ENCODE measurements at places on chromosomes 16 and 17.

DNA sequence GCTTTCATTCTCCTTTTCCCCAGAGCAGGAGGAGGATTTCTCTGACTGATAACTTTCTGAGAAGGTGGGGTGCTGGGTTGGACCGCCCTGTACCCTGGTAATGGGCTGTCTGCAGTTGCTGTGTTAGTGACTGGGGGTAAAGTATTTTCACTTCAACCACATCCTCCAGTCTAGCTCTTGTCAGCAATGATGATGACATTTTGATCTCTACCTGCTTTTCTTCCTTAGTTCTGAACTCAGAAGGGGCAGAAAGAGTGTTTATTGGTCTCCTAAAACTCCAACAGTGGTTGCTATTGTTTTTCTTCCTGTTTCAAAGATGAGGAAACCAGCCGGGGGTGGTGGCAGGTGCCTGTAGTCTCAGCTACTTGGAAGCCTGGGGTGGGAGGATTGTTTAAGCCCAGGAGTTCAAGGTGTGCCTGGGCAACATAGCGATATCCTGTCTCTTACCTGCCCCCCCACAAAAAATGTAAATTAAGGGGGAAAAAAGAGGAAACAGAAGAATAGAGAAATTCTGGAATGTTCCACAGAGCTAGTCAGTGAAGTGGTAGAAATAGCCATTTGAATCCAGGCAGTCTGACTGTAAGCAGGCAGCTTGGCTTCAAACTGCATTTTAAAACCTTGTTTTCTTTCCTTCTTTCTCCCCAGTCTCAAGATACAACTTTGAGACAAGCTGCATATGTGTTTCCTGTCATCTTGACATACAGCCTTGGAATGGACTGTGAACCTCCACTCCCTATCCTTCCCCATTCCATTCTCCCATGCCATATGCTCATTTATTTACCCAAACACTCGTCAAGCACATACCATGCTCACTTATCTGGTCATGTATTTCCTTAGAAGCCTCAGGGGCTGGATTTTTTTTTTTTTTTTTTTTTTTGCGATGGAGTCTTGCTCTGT, 3.3 kb upstream of the N4BP1 start:
- DNase-seq: peak; percentile 92

DNA sequence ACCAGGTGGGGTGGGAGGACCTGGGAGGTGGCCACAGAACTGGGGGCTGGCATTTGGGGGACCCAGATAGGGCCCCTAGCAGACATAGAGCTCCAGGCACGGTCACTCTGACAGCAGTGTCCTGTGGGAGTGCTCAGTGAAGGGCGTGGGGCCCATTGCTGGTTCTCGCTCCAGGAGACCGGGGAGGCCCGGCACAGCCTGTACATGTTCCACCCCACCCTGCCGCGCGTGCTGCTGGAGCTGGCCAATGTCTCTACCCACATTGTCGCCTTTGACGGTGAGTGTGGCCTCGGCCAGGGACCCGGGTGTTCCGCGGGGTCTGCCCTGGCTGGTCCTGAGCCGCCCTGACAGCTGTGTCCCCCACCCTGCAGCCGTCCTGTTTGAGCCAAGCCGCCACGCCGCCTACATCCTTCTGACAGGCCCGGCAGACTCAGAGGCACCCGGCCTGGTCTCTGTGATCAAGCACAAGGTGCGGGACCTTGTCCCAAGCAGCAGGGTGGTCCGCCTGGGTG, 11.2 kb downstream of the RGS11 start:
- no peak for DNase-seq

DNA sequence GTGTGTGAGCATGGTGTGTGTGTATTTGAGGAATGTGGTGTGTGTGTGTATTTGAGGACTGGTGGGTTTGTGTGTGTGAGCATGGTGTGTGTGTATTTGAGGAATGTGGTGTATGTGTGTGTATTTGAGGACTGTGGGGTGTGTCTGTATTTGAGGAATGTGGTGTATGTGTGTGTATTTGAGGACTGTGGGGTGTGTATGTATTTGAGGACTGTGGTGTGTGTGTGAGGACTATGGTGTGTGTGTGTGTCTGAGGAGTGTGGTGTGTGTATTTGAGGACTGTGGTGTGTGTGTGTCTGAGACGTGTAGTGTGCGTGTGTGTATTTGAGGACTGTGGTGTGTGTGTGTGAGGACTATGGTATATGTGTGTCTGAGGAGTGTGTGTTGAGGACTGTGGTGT, 18.0 kb upstream of the CACNG1 start:
- DNase-seq: no peak

DNA sequence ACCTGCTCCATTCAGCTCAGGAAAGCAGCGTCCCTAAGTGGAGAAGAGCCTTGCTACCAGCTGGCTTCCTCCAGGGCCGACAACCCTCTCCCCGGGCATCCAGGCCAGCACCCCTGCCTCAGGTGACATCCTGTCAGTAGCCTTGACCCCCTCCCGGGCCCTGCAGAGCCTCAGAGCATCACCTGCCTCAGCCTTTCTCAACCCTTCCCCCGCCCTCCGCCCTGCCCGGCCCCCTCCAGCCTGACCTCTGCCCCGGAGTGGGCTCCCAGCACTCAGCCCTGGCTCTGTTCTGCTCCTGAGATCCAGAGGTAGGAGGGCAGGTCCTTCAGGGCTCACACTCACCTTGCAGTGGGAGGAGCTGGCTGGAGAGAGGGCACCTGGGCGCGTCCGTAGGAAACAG, 73.8 kb upstream of the METRNL start:
- DNase-seq: no peak

GRCh38 chr16:79391395-79391794, 209.1 kb downstream of the MAF start:
- no peak for DNase-seq

- no peak for DNase-seq
Measured at GRCh38 chr16:30185683-30186421, 2.5 kb downstream of the CORO1A start.

DNA sequence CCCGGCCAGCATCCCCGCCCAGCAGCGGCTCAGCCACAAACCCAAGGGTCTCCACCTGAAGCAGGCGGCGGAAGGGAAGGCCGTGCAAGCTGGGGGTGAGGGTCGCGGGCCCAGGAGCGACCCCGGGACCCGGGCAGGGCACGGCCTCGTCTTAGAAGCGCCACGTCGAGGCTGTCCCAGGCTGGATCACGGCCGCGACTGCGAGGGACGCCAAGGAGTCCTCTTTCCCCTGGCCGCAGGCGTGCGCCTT, 538 bp upstream of the CCNF start:
- DNase-seq: no peak

DNA sequence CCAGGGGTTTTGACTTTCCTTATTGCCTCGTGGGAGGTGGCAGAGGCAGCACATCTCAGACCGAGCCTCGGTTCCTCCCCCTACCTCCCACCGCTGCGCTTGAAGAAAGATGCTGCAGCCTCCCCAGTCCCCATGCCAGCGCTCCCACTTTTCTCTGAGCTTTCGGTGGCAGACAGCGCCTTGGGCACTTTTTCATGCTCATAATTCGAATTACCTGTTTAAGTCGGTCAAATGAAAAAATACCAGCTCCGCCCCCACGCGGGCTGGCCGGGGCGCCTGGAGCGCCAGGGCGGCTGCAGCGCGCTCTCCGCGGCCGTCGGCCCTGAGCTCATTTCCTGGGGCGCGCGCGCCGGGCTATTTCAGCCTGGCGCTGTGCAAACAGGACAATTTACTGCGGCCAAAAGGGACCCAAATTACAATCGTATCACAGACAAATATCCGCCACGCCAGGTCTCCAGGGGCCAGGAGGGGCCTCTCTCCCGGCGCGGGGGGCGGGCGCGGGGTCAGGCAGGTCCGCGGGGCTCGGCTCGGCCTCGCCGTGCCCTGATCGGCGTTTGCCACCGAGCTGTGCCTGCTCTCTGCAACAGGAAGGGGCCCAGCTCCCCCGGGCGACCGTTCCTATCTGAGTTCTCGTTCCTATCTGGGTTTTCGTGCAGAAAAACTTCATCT, 45.0 kb downstream of the SOST start:
- DNase-seq: peak; percentile 47

DNA sequence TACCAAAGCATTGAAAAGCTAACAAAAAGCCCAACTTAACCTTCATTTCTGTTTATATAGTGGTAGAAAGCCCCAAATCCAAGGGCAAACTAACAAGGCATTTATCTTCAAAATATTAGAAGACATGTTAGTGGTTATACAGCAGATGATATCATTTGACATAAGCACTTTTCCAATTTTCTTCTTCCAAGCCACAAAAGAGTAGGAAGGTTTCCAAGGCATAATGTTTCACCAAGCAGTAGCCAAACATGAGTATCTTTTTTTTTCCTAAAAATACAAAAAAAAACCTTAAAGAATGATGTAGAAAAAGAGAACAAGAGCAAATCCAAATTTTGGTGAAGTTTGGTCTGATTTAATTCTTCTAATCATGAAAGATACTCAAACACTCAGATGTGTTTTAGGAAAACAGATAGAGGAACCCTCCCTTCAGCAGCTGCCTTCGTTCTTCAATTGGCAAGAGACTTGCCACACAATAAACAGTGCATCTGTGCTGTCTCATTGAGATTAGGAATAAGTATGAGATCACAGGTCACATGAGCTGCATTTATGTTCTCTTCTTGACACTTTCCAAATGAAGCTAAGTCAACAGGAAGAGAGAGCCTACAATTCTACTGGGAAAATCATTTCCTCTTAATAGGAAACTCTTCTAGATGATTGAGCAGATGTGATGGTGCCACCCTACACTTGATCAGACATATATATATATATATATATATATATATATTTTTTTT, 106.7 kb downstream of the TTC19 start:
- DNase-seq: no peak

DNA sequence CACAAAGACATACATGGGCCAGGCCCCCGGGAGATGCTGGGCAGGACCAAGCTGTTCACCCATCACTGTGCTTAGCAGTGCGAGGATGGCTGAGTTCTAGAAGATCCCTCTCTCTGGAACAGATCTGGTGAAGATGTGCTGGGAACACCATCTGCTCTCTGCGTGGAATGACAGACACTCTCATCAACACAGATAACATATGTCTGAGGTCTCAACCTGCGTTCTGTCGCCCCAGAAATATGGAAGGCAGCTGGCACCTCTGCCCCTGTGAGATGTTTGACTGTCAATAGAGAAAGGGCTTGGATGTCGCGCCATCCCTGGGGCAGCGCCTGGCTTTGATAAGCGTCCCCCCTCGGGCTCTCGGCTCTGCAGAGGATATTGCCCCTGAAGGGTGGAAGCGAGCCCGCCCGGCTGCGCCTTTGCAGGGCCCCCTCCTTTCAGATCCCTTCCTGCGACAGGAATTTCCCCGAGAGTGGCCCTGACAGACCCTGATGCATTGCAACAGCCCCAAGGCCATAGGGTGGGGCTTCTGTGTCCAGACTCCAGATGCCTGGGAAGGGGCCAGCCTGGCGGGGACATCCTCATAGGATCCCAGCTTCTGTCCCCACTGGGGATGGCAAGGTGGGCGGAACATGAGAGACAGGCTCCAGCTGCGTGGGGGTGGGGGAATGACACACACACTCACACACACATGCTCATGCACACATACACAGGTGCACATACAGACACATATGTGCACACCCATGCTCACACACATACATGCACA, 86.9 kb upstream of the ZNF469 start:
- no peak for DNase-seq

- peak; percentile 31 for DNase-seq
Measured at GRCh38 chr17:17044846-17045561, 2.7 kb downstream of the MPRIP start.

- no peak for DNase-seq
Measured at GRCh38 chr16:8459085-8459733, 131.1 kb downstream of the TMEM114 start.

- peak; percentile 97 for DNase-seq
Measured at GRCh38 chr17:1486802-1487695, 5.4 kb downstream of the MYO1C start.

GRCh38 chr17:30173649-30174048, 57.0 kb downstream of the NSRP1 start:
- DNase-seq: no peak

GRCh38 chr17:39867084-39867879, 720 bp upstream of the ZPBP2 start:
- no peak for DNase-seq

DNA sequence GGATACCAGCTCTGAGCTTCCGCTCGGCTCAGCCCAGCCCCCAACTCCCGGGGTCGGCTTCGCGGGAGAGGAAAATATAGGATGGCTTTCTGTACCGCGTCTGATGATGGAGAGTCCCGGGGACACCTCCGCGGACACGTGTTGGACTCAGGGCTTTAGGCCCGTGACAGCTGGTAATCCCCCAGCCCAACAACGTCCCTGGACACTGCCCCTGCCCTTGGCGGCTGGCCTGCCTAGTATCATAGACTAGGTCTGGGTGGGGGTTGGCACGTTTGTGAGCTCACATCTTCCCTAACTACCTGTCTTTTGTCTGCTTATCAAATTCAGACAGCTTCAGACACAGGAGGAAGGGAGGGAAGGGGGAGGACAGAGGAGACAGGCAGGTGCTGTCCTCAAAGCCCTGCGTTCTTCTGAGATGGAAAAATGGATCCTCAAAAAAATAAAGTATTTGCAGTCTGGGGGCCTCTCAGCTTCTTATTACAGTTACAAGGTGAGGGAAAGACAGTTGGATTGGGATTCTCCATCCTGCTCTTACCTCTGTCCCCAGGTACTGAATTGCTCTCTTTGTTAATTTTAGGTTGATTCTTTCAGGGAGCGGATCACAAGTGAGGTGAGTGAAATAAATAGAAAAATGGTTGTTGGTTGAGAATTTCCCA, 698 bp downstream of the PSME3 start:
- DNase-seq: peak; percentile 9

DNA sequence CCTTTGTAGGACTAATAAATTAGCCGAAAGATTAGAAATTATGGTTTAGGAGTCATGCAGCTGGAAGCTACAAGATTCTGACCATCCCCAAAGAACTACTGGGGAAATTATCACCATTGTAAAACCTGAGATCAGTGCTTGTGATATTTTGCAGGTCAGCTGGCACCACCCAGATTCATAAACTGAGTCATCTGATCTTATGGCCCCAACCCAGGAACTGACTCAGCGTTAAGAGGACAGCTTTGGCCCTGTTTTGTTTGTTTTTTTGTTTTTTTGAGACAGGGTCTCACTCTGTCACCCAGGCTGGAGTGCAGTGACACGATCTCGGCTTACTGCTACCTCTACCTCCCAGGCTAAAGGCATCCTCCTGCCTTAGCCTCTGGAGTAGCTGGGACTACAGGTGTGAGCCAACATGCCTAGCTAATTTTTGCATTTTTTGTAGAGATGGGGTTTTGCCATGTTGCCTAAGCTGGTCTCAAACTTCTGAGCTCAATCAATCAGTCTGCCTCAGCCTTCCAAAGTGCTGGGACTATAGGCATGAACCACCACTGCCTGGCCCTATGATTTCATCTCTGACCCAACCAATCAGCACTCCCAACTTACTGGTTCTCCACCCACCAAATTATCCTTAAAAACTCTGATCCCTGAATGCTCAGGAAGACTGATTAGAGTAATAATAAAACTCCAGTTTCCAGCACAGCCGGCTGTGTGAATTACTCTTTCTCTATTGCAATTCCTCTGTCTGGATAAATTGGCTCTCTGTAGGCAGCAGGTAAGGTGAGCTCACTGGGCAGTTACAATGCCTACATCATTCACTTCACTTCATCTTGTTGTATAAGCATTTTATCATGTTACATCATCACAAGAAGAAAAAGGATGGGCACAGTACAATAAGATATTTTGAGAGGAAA, 79.4 kb upstream of the KSR1 start:
- no peak for DNase-seq

- DNase-seq: peak; percentile 96
Measured at GRCh38 chr17:7851438-7852261, 3.2 kb upstream of the TMEM88 start.

Data from trophoblast cell (in vitro differentiated cells and primary cell).